GM23248 (cell line): ENCODE measurements at places on chromosomes 5 and 9. TPM values are rescaled to one million over a fixed set of nuclear protein-coding genes. Genes with fewer than 3 reads are reported as not detected.

DNA sequence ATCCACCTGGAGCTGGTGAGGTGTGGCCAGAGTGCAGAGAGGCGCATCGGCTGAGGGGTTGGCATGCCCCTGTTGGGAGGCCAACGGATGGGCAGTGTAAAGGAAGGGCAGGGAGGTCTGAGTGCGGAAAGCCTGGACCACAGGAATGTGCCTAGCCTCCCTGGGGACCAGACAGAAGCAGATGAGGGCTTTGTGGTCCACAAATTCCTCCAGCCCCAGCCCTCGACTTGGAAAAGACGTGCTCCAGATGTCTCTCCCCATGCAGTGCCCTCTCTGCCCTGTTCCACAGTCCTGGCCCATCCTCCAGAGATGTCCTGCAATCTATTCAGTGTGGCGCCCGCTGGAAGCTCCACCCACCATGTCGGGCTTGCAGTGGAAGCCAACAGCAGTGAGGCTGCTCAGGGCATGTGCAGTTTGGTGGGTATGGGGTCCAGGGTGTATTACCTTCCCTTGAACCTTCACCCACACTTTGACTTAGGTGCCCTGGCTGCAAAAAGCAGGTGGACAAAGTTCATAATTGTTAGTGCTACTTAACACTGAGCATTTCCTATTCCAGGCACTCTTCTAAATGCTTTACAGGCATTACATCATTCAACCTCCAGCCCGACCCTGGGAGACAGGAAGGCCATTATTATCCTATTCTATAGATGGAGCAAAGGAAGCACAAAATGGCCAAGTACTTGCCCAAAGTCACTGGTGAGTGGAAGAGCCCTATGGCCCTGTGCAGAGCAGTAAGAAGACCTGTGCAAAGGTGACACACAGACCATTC is 120.2 kb upstream of the SLC25A48 start:
- peak; percentile 15 for DNase-seq
- no peak overlapping the region for H3K27ac ChIP-seq
- H3K27me3 ChIP-seq = peaks cover 35% of the 10 kb centered on the region
- H3K36me3 ChIP-seq = no peaks in the 10 kb centered on the region

- H3K27ac ChIP-seq = no peak overlapping the region
- no peaks in the 10 kb centered on the region for H3K36me3 ChIP-seq
- DNase-seq = peak; percentile 68
- H3K4me1 ChIP-seq = no peaks in the 10 kb centered on the region
These were observed 18.8 kb downstream of the C5orf52 start for GRCh38 chr5:157689942-157690689.

OSMR gene
- 37.1 and 37.3 TPM in 2 replicates for polyA plus RNA-seq

DNA sequence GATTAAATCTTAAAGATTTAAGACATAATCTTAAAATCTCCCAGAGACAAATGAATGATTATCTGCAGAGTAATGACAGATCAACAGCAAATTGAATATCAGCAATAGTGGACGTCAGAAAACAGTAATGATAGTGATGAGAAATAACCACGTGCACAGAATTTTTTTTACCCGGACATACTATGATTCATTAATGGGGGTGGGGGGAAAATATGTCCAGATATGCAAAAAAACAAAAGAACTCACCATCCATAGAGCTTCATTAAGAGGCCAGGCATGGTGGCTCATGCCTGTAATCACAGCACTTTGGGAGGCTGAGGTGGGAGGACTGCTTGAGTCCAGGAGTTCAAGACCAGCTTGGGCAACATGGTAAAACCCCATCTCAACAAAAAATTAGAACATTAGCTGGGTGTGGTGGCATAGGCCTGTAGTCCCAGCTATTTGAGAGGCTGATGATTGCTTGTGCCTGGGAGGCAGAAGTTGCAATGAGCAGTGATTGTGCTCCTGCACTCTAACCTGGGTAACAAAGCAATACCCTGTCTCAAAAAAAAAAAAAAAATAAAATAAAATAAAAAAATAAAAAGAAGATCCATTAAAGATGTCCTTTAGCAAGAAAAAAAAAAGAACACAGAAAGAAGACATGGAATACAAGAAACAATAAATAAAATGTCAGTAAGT is 30.9 kb upstream of the SHOC1 start:
- H3K27ac ChIP-seq = no peak overlapping the region
- peaks cover 3% of the 10 kb centered on the region; the same call in 1 of the 2 replicates for H3K4me1 ChIP-seq
- no peak overlapping the region for H3K4me3 ChIP-seq
- no peaks in the 10 kb centered on the region for H3K27me3 ChIP-seq
- peak; percentile 63 for DNase-seq

GRCh38 chr9:122936883-122937282 is 3.9 kb upstream of the RABGAP1 start:
- H3K36me3 ChIP-seq = no peaks in the 10 kb centered on the region
- H3K27me3 ChIP-seq = no peaks in the 10 kb centered on the region
- DNase-seq = no peak
- no peak overlapping the region for H3K27ac ChIP-seq
- H3K4me1 ChIP-seq = peaks cover 5% of the 10 kb centered on the region

DNA sequence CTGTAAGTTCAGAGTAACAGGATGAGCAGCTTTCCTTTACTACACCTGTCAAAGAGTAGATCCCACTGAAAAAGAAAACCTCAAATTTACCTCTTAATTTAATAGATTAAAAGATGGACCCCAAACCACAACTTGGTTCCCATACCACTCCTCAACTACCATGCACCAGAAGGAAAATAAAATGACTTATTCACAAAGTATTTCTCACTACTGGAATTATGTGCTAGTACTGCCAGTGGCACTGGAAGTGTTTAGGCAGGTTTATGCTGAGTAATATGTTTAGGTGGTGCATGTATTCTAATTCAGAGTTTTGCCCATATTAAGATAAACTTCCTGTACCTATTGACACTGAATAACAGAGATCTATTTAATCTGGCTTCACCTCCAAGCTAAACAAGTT is 6.6 kb downstream of the PLK2 start:
- no peak overlapping the region for H3K4me3 ChIP-seq
- peaks cover 36% of the 10 kb centered on the region for H3K4me1 ChIP-seq
- H3K36me3 ChIP-seq = peaks cover 59% of the 10 kb centered on the region
- no peak overlapping the region for H3K27ac ChIP-seq
- no peak for DNase-seq

DNA sequence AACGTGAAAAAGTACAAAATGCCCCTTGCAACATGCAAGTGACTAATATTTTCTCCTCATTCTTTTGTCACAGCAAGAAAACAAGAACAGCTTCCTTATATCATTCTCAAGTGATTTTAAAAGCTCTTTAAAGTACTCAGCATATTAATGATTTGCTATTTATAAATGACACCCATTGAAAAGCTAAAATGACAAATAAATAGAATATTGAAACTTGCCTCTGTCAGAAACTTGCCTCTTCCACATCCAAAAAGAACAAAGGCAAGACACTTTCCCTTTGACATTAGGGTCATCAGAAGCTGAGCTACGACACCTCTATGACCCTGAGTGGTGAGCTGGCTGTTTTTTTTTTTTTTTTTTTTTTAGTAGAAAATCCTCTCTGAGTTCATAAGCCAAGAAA is 339.6 kb upstream of the ITGA1 start:
- H3K4me3 ChIP-seq = no peak overlapping the region
- no peaks in the 10 kb centered on the region for H3K36me3 ChIP-seq
- no peak overlapping the region for H3K27ac ChIP-seq

SVEP1 gene
- 12.6 and 13.6 TPM in 2 replicates for polyA plus RNA-seq

DNA sequence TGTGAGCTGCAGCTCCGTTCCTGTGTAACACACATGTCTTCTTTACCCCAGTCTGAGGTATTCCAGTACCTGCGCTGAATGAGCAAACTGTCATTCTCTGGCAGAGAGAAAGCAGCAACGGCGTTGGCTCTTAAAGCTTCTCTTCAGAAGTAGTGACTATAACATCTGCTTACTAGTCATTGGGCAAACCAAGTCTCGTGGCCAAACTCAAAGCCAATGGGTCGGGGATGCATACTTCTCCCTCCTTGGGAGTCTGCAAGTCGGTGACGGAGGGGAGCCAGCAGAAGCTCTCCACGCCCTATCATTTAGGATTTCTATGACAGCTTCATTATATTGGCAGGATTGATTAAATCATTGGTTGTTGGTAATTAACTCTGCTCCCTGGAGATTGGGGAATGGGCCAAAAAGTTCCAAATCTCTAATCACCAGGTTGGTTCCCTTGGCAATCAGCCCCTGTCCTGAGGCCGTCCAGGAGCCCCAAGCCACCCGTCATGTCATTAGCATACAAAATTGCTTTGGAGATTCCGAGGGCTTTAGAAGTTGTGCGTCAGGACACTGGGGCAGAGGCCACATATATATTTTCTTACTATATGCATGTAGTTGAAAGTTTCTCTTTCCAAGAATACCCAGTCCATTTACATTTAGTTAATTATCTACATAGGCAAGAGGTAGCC is 44.9 kb downstream of the ZNF354A start:
- no peaks in the 10 kb centered on the region for H3K4me1 ChIP-seq
- H3K27me3 ChIP-seq = no peaks in the 10 kb centered on the region
- DNase-seq = no peak
- H3K36me3 ChIP-seq = no peaks in the 10 kb centered on the region

DNA sequence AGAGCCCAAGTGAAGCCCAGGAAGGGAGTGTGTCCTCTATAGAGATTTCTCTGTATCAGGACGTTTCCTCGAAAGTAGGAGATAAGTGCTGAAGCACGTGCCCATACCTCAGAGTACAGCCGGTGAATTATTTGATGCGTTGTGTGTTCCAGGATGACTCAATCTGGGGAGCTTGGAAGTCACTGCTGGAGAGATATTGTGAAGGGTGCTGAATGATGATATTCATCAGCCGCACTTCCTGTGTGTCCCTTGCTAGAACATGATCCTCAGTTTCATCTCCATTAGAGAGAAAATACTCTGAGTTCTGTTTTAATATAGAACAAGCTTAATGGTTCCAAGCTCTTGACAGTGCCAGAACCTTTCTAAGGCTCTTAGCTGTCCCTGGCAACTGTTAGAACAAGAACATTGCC is 402.3 kb upstream of the ADAMTSL1 start:
- no peak overlapping the region for H3K27ac ChIP-seq
- peaks cover 15% of the 10 kb centered on the region for H3K4me1 ChIP-seq
- H3K27me3 ChIP-seq = no peaks in the 10 kb centered on the region
- no peak overlapping the region for H3K4me3 ChIP-seq

NSG2 gene
- polyA plus RNA-seq = not detected in 2 replicates

MIER3 gene
- polyA plus RNA-seq = 5.3 and 5.8 TPM in 2 replicates

DNA sequence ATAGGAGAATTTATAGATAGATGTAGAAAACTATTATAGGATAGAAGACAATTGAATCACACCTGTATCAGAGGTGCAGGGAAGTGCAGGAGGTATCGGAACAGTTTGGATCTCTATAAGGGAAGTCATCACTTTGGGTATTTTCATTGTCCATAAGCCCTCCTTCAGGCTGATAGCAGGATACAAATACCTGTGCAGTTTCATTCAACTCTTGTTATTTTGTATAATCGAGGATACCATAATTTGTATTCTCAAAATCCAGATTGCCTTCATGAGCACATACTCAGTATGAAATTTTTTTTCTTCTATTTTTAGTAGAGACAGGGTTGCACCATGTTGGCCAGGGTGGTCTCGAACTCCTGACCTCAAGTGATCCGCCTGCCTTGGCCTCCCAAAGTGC is 289.1 kb downstream of the AOPEP start:
- peaks cover 70% of the 10 kb centered on the region for H3K36me3 ChIP-seq
- H3K27me3 ChIP-seq = no peaks in the 10 kb centered on the region
- DNase-seq = no peak

DNA sequence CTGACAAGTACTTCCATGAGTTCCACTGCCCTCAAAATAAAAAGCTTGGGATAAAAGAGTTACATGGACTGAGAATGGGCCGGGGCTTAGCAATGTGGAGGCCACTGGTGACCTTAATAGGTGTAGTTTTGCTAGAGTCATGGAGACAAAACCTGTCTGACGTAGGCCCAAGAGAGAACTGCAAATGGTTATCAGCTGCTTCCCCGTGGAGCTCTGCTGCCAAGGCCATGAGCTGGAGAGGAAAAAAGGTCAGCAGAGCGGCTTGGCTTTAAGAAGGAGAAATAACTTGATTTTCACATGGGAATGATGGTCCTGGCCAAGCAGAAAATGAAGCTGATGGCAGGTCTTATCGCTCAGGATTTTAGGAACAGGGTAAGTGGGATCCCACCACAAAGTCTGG is 3.7 kb upstream of the SURF6 start:
- no peak for DNase-seq
- H3K27me3 ChIP-seq = no peaks in the 10 kb centered on the region
- H3K4me1 ChIP-seq = peaks cover 8% of the 10 kb centered on the region; the same call in 1 of the 2 replicates
- H3K36me3 ChIP-seq = peaks cover 14% of the 10 kb centered on the region; the same call in 1 of the 2 replicates

TCF7 gene
- polyA plus RNA-seq = 2.4 and 2.7 TPM in 2 replicates
